HEK293T (cell line): ENCODE measurements at places on chromosomes 3 and 15.

- DNase-seq = no peak
Observed at GRCh38 chr15:45134682-45135604, 5.1 kb downstream of the DUOX1 start.

DNA sequence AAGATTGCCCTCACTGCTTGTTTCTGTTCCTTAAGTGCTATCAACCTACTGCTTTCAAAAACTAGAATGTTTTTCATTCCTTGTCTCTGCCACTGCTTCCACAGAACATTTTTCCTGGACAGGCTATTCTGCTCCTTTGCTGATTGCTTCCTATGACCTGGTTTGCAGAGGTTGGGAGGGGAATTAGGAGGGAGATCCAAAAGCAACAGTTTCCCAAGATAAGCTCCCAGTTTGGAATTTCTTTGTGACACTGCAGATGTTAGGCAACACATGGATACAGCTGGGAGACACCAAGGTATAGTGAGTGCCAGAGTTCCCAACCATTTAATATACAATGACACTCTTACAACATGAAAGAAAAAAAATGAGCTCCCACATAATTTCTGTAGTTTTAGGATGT lies 1036.5 kb downstream of the ROBO2 start:
- DNase-seq = no peak

DNA sequence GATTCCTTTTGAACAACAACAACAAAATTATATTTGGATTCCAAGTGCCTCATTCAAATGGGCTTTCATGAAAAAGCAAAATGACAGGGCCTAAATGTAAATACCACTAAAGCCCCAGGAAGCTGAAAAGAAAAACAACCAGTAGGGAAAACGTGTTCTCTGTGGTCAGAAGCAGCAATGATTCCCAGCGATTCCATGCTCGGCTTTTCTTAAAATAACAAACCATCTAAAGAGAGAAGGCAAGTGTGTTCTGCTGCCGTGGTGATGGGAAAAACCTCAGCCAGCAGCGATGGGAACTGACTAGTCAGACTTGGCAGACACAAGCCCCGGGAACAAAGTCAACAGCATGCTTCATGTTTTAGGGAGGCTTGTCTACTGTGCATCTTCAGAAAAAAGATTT lies 153.6 kb downstream of the TNIK start:
- DNase-seq = peak; percentile 31

- no peak for DNase-seq
Observed at GRCh38 chr15:38093931-38094330, 158.7 kb upstream of the SPRED1 start.

GRCh38 chr15:79539401-79539800 lies 107.3 kb downstream of the MINAR1 start:
- DNase-seq = no peak

GRCh38 chr3:112965656-112966055 lies 9.2 kb downstream of the CD200R1 start:
- no peak for DNase-seq

GRCh38 chr3:459311-459670 lies 262.7 kb downstream of the CHL1 start:
- DNase-seq = no peak

- no peak for DNase-seq
Observed at GRCh38 chr3:73801444-73801843, 176.7 kb upstream of the PDZRN3 start.

GRCh38 chr3:4773583-4773982 lies 205.7 kb upstream of the BHLHE40 start:
- DNase-seq = no peak

- no peak for DNase-seq
Observed at GRCh38 chr15:88896333-88897033, 1.1 kb upstream of the HAPLN3 start.

- no peak for DNase-seq
Observed at GRCh38 chr3:32495609-32496008, 7.0 kb downstream of the CMTM6 start.

DNA sequence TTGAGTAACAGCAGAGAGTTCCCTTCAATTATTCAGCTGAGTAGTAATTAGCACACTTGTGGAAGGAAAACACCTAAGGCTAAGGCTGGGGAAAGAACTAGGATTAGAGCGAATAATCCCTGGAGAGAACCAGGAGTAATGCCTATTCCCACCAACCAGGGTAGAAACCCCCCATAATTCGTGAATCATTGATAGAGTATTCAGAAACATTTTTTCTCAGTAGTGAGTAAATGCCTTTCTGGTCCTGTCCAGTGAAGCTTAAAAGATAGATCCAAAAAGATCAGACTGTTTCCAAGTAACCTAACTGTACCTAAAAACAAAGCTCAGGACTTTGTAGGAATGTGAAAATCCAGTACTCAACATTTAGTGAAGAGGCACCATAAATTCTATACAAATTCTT lies 71.2 kb downstream of the DGKG start:
- no peak for DNase-seq

GRCh38 chr15:78999636-79000035 lies 54.8 kb upstream of the CTSH start:
- DNase-seq = no peak

DNA sequence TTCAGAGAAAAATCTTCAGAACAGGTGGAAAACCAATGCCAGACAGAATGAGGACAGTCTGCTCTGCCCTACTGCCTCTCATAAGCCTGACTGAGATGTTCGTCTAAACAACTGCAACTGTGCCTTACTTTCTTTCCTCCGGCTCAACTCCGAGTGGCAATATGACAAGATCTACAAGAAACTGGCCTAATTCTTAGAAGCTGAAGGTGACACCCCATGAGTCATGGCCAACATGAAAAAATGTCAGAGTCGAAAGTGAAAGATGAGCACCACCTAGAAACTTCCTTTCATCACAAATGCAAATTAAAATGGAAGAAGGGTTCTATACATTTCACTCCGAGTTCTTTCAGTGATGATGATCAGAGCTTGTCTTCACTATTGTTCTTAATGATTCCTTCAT lies 12.9 kb downstream of the PCYT1A start:
- no peak for DNase-seq

- DNase-seq = no peak
Observed at GRCh38 chr3:24340161-24340560, 154.5 kb downstream of the THRB start.

DNA sequence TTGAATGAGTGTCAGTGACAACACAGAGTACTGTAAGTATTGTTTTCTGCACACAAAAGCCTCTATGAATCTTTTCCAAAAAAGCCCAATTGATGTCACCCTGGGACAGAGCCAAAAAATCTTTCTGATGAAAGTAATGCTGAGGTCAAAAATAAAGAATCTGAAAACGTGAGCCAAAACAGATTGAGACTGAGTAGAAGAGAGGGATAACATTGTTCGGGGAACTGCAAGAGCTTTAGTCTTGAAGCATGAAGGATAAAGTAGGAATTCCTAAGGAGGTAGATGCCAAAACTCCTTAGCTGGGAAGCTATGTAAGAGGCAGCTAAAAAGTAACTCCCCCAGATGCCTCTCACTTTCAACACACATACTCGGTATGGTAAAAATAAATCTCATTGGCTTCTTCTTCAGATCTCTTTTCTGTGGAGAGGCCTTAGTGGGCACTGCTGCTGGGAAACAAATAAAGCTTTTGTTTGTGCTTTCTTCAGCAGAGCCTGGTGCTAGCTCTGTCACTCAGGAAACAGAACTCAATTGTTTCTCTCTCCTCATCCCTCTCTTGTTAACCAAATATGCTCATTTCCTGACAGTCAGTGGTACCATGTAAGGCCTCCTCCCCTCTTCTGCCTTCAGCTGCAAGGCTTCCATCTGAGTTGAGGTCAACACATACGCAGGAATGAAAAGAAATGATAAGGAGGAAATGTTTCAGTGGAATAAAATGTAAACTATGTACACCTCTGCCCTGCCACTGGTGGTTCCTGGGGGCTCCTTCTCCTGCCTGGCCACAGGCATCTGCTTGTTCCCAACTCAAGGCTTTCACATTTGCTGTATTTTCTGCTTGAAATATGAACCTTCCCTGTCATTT lies 58.1 kb downstream of the CD200 start:
- no peak for DNase-seq

DNA sequence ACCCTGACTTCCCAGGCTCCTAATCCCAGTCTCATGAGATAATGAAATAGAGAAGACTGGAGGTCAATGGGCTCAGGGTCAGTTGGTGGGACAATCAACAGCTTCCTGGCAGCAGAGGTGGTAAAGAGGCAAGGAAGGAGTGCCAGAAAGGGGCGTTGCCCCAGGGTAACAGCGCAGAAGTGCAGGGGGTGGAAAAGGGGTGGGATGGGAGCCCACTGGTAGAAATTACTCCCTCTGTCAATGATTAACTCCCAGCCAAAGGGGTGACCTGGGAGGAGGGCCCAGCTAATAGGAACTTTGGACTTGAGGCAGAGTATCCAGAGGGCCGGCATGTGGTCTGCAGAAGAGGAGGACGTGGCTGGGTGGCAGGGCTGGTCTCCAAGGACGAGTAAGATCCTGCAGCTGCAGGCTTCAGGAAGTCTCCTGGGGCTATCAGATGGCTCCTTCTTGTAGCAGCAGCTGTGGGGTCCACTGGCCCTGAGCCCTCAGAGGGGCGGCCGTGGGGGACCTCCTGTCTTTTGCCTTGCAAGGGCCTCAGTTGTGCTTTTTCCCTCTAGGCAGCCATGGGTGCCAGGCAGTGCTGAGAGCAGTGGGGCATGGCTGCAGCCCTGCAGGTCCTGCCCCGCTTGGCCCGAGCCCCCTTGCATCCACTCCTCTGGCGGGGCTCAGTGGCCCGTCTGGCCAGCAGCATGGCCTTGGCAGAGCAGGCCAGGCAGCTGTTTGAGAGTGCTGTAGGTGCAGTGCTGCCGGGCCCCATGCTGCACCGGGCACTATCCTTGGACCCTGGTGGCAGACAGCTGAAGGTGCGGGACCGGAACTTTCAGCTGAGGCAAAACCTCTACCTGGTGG lies 2.3 kb downstream of the GLYCTK start:
- DNase-seq = no peak

- DNase-seq = no peak
Observed at GRCh38 chr15:25136119-25136518, 181.3 kb downstream of the SNRPN start.

DNA sequence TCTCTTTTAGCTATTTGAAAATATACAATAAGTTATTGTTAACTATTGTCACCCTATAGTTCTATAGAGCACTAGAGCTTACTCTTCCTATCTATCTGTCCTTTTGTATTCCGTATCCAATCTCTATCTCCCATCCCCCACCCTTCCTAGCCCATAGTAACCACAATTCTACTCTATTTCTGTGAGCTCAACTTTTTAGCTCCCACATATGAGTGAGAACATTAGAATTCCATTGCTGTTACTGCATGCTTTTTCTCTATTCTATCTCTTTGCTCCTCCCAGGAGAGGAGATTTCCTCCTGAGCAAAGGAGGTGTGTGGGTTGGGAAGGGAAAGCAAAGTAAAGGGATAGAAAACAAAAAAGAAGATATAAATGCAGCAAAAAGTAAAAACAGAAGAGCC lies 105.6 kb upstream of the SLC4A7 start:
- no peak for DNase-seq

- DNase-seq = no peak
Observed at GRCh38 chr3:8296461-8296860, 205.2 kb upstream of the LMCD1 start.

DNA sequence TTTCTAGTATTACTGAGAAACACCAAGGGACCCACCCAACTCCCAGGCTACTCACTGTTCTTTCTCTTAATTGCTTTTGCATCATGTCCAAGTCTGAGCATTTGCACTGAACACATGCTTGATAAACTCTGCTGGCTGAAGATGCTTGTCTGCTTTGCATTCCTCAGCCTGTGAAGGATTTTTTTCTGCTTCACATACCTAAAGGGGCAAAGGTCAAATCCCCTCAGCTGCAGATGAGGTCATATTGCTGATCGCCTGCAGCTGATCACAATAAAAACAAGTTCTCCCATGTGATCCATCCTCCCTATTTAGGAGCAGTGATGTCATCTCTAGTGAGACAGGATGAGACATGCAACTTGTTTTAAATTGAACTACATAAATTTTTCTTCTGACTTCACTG lies 84.6 kb upstream of the DCBLD2 start:
- DNase-seq = peak; percentile 43

DNA sequence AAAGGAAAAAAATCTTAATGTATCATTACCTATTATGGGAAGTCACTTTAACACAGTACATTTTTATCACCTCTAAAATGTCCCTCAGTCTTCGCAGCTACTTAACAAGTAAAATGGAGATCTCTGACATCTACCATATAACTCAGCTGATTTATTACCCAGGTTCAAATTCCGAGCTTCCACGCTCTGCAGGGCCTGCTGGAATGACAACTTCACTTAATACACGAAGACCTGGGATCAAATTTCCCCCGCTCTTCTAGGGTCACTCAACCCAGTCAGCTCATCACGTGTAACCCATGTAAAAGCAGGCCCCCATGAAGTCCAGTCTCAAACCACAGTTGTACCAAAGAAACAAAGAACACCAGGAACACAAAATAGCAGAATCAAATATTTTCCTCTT lies 44.2 kb upstream of the ACP3 start:
- DNase-seq = no peak

DNA sequence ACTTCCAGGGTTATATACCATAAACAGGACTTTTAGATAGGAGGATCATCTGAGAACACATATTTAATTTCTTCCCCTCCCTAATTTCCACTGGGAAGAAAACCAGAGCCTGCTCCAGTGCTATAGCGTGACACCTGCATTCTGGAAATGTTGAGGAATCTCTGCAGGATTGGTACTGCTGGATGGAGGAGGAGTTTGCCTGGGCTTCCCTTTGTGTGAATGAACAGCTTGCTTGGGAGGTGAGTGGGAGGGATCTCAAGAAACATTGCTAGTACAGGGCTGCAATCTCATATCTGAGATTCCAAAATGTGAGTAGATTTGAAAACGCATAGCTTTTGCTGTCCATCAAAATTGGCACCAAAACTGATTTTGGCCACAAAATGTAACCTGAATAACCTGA lies 295.9 kb upstream of the RGMA start:
- DNase-seq = no peak

DNA sequence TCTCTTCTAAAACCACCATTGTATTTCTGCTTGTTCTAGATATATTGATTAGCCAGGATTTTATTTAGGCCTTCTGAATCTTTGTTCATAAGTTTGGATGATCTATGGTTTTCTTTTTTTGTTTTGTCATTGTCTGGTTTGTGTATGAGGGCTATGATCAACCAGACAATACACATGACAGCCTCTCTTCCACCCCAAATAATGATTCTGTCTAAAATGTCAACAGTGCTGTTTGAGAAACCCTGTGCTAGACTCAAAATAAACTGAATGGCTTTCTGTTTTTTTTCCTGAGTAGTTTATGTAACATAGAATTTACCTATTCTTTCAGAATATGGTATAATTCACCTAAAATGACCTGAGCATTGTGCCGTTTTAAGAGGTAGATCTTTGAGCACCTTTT lies 66.1 kb downstream of the PLCL2 start:
- DNase-seq = no peak
